ENCODE measurements at places on chromosomes 5 and 9.

DNA sequence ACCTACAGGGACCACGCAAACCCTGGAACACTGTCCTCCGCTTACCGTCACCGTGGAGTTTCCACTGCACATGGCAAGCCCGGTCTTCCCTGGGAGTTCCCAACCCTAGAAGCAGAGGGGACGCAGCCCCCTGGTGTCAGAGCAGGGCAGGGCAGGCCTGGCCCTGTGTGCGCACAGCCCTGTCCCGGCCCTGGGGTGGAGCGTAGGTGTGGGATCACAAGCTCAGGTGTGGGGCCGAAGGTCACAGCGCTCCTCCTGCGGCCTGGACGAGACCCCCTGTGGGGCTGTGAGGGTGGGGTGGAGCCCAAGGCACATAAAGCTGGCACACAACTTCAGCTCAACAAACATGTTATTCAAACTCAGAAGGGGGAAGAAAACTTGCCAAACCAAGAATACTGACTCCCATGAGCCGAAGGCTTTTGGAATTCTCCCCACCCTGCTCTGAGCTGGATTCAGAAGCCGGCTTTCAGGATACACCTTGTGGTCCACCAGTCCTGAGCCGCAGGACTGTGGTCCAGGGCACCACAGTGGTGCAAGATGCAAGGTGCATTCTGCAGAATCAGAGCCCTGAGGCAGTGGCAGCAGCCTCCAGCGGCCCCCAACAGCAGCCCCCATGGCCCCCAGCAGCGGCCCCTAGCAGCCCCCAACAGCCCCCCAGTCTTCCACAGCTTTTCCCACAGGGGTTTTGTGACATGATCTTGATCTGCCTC lies 11.8 kb upstream of the EXOC3 start:
- DNase-seq = peak; percentile 37

GRCh38 chr9:129446828-129447550 lies 173.9 kb downstream of the C9orf50 start:
- no peak for DNase-seq

GRCh38 chr5:141605523-141606277 lies 13.1 kb downstream of the DIAPH1 start:
- DNase-seq = peak; percentile 43

DNA sequence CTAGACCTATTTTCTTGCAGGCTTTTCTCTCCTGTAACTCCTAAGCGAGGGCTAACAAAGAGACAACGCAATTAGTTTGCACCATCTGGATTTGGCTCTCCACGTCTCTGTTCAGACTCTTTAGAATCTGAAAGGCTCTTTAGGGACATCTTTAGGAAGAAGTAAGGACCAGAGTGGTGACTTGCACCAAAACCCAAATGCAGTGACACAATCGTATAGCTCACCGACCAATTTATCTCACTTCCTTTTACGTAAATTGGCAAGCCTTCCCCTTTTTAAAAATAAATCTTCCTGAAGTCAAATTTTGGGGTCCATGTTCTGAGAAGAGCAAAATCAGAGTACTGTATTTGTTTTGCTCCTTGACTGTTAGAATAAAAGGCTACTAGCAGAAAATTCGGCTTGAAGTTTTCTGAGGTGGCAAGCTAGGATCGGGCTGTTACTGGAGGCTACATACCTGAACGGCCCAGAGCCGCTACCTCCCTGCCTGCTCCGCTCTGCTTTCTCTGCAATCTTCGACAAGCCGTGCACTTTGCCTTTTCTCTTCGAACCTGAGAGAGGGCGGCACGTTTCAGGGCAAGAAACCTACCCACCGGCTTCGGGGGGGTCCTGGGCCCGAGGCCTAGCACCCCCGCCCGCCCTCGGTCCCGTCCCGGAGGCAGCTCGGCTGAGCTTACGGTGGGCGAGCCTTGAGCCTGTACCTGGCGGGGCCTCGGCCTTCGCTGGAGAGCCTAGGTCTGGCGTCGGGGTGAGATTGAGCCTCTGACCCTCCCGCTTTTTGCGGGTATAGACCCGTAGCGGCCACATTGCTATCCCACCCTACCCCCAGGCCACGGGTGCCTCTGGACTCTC lies 537 bp downstream of the MEIKIN start:
- DNase-seq = no peak

DNA sequence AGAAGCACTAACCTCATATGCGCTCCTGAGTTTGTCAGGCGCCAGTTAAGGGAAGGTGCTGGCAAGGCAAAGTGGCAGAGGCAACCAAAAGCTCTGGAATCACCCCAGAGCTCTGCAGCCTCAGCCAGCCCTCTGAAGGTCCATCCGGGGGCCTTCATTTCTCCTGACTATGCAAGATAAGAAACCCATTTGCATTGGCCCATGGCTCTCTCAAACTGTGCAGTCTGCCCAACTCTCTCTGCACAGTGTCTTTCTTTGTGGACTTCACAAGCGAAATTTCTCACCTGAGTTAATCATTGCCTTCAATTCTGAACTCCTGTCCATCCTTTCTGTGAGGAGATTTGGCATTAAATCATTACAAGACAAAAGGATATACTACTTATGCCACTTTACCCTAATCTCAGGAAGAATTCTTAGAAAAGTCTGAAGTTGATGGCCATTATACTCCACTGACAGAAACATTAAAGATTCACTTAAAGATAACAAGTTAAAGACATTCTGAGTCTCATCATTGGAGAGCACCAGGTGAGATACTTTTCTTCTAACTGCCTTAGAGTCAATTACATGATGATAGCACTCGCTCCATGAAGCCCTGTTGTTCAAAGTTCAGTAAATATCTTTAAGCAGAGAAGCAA lies 235.6 kb downstream of the SPOCK1 start:
- no peak for DNase-seq

DNA sequence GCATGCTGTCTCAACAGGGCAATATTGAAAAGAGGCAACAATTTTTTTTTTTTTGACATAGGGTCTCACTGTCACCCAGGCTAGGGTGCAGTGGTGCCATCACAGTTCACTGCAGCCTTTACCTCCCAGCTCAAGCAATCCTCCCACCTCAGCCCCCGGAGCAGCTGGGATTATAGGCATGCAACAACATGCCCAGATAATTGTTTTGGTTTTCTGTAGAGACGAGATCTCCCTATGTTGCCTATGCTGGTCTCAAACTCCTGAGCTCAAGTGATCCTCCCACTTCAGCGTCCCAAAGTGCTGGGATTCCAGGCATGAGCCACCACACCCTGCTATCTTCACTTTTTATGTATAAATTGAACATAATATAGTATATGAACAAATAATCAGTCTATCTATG lies 47.6 kb downstream of the PRELID2 start:
- no peak for DNase-seq

DNA sequence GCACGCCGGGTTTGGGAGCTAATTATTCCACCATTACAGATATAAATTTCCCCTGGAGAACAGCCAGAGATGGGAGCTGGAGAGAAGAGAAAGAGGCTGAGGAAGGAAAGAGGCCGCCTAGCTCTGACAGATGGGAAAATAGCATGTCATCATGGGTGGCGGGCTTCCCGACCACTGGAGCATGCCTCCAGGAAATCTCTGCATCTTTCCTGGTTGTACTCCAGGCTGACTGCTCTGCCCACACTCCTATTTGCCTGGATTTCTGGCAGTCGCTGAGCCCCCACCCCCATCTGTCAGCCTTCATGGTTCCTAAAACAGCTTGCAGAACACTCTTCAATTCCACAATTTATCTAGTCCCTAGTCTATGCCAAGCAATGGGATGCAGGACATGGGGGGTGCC lies 14.3 kb upstream of the GABRP start:
- DNase-seq = no peak

DNA sequence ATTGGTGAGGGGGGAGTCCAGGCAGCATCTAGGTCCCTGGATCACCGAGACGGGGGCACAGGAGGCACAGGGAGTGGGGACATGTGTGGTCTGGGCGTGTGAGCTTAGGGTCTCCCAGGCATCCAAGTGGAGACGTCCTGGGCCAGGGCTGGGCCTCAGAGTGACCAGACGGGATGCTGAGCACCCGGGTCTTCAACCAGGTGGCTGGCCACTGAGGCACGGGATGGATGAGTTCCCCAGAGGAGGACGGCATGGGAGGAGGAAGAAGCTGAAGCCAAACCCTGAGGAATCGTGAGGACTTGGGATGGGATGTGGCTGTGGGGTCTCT lies 88.0 kb downstream of the LMX1B start:
- no peak for DNase-seq

DNA sequence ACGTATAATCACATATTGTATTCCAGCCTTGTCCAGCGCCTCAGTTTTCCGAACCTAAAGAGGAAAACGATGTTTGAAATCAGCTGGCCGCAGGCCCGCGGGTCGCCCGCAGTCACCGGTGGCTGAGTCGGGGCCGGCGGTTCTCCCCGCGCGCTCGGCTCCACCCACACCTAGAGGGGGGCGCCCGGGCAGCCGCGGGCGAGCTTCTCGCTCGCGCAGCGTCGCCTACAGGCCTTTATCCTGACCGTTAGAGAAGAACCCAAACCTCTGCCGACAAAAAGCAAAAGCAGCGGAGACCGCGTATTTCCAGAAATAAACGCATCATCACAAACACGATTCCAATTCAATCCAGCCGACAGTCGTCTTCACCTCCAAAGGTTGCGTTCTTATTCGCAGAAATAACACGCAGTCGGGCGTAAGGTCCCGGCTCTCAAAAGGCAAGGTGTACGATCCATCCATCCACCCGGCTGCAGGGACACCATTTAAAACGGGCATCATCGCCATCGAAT lies 725 bp upstream of the NIPBL start:
- DNase-seq = peak; percentile 81

DNA sequence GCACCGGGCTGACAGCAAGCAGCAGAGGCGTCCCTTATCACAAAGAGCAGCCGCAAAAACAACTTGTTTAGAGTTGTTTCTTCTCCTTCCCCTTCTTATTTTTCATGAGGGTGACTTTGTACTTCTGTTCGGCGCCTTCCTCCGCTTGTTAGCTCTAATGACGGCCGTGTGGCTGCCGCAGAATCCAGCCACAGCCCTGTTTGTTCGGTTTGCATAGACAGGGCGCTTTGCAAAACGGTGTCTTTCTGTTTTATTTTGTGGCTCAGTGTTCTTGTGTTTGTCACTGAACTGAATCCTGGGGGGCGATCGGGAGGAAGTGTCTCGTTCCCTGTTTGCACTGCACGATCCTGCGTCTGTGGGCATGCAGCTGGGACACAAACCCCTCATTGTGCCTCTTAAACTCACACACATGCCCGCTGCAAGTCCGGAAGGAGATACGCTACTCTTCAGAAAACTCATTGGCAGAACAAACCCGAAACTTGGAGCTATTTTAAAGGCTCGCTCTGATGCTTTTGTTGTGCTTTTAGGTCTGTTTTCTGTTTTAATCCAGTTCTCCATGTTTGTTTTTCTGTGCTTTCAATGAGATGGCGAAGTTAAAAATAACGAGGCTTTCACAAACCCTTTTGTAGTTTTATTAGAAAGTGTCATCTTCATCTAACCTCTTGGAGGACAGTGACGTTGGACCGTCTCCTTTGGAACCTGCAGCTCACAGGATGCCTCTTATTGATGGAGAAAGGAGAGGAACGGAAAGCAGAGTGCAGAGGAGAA lies 213.9 kb downstream of the IRX2 start:
- no peak for DNase-seq

DNA sequence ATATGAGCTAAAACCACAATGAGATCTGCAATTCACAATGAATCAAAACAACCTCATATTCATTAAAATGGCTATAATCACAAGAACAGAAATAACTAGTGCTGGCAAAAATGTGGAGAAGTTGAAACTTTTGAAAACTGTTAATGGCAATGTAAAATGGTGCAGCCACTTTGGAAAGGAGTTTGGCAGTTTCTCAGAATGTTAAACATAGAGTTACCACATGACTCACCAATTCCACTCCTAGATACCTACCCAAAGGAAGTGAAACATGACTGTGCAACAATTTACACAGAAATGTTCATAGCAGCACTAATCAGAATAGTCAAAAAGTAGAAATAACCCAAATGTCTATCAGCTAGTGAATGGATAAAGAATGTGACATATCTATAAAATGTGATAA lies 862.2 kb downstream of the DTWD2 start:
- DNase-seq = peak; percentile 30

- DNase-seq = no peak
These were observed at the start of gene FAM78A for GRCh38 chr9:131276094-131276888. TSS of gene FAM78A (minus strand) at chr9:131276510. CDS start at chr9:131276179, 331 bp downstream.

GRCh38 chr9:83036043-83036442 lies 26.9 kb downstream of the RASEF start:
- no peak for DNase-seq

GRCh38 chr5:181168595-181169118 lies 21.3 kb downstream of the OR2V2 start:
- no peak for DNase-seq

DNA sequence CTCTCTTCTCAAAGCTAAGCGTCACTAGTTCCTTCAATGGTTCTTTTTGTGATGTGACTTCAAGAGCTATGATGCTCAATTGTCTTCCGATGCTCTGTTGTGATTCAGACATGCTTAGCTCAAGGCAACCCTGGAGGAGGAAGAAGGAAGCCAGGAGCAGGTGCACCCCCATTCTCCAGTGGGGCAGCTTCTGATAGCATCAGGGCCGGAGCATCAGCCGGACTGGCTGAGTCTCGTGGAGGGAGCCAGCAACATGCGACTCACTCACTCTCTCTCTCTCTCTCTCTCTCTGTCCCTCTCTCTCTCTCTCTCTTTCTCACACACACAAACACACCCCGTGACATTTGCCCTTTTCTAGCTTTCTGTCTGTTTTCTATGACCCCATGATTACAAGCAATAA lies 140.2 kb downstream of the HSD17B3 start:
- DNase-seq = no peak

DNA sequence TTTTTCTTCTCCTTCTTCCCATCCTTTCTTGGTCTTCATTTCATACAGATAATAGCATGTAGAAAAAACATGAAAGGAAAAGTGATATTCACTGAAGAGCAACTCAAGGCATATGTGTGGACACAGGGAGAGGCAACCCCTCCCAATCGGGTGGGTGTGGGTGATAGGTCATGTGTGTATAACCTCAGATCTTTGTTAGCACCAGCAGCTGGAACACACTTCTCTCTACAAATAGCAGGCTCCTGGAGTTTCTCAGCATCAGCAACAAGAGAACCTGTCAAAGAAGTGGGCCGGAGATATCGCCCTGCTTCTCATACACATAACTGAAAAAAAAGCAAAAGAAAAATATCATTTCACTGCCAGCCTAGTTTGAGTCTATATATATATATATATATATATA lies 426.4 kb downstream of the DTWD2 start:
- DNase-seq = no peak

- no peak for DNase-seq
These were observed 70.3 kb upstream of the ATP10B start for GRCh38 chr5:160922311-160922710.

- no peak for DNase-seq
These were observed 779 bp upstream of the VCAN start for GRCh38 chr5:83470526-83471404.

DNA sequence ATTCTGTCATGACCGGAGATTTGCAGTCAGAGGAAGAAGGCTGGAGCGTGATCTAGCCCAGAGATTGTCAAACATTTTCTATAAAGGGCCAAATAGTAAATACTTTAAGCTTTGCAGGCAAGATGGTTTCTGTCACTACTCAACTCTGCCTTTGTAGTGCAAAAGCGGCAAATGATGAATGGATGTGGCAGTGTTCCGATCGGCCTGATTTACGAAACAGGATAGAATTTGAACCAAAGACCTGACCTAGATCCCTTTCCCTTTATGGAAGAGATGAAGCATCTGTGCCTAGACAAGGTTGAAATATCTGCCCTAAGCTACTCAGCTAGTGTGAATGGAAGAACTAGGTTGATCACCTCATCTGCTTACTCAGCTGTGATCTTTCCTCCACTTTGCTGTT lies 209.5 kb downstream of the YTHDC2 start:
- DNase-seq = no peak

- DNase-seq = peak; percentile 3
These were observed 261.8 kb downstream of the MCTP1 start for GRCh38 chr5:95022967-95023695.

- DNase-seq = no peak
These were observed 32.0 kb downstream of the SLC46A2 start for GRCh38 chr9:112858625-112859147.
